ENCODE measurements at places on chromosomes 3 and 15.

DNA sequence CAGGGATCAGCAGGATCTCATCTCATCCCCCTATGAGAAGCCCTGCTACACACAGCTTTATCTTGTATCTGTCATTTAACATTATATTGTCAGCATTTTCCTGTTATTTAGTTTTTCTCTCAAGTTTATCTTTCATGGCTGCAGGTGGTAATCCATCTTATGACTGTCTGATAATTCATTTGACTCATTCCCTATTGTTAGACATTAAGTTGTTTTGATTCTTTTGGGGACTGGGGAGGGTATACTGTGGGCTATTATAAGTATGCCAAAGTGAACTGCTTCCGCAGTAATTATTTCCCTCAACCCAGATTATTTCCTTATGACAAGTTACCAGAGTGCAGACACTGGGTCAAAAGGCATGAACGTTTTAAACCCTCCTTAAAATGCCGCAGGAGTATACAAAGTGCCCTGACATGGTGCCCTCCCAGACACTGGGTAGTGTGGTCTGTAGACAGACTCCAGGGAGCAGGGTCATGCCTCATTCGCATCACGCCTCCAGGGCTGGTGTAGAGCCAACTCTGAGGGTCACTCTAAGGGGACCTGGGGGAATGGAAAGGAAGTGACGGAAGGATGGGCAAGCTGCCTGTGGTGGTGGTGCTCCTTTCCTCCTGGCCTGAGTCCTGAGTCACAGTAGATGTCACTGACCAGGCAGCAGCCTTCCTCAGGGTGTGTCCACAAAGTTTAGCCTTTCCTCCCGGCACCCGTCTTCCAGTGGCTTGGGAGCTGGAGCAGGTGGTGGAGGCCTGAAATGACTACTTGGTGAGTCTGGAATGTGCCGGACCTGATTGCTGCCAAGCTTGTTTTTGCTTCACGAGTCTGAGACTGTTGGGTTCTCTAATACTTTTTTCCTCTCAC lies 11.6 kb downstream of the GPR160 start:
- no peak for DNase-seq

DNA sequence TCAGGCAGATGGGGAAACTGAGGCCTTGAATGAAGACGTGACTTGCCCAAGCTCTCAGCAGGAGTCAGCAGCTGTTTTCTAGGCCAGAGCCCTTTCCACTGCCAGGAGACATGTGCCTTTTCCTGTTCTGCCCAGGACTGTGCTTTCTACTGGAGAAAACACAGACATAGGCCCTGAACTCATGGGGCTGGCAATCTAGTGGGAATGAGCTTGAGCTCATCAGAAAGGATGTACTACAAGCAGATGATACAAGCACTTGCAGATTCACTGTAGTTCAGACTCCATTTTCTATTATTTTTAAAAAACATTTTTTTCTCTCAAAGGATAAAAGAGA lies 14.4 kb downstream of the MASP1 start:
- DNase-seq = no peak

DNA sequence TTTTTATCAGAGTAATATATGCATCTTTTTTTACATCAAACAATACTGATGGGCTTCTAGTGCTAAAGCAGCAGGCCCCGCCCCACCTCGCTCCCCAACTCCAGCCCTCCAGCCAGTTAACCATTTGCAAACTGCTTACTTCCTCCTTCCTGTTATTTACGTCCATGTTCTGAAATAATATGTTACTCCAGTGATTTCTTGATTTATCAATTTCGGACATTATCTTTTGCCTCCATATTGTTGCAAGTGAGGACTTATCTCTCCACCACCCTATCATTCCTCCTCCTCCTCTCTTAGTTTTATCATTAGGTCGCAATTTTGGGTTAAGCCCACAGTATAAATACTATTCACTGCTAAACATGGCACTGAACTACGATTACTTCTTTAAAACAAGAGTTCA lies 39.5 kb downstream of the ZNF710 start:
- no peak for DNase-seq

GRCh38 chr3:129553719-129554118 lies 10.7 kb downstream of the H1-8 start:
- no peak for DNase-seq

- no peak for DNase-seq
Measured at GRCh38 chr3:15535732-15536131, 14.2 kb upstream of the COLQ start.

DNA sequence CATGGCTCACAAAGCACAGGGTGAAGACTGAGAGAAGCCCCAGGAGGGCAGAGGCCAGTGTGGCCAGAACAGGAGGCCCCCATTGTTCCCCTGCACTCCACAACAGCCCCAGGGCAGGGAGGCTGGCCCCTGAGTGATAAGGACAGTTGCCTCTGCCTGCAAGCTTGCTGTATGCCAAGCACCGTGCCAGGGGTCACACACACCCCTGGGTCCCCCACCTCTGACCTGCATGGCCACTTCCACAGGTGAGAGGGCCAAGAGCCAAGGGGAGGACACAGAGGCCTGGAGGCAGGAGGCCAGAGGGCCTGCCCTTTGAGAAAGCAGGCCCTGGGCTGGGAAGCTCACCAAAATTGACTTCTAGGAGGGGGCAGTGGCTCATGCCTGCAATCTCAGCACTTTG lies 23.7 kb downstream of the ATRIP start:
- no peak for DNase-seq

- no peak for DNase-seq
Measured at GRCh38 chr3:185764163-185764979, 60.5 kb downstream of the IGF2BP2 start.

GRCh38 chr3:64289622-64290021 lies 64.4 kb upstream of the PRICKLE2 start:
- DNase-seq = no peak

- peak; percentile 86 for DNase-seq
Measured at GRCh38 chr3:63937661-63938651, 25.8 kb upstream of the SCAANT1 start.

DNA sequence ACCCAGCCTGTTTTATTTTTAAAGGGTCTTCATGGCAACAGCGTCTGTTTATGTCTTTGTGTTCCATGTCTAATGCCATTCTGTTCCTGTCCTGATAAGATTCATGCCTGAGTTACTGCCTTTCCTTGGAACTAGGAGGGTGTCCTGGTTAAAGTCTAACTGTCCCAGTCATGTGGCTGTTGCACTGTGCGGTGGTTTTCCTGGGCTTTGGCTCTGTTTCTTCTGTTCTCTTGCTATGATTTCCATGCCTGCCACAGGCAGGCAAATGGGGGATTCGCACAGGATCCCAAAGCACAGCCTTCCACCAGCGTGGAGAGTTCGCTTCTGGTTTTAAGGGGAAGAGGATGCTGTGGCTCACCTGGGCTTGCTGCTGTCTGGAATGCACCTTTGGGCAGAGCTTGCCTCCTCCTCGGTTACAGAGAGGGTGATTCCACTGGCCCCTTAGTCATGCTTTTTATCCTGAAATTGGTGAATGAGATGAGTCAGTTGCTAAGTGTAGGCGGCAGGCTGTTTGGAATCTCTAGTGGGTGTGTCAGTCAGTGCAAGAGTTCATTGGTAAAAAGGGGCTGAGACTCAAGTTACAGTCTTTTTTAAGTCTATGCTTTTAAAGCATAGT lies 86.8 kb downstream of the CCK start:
- no peak for DNase-seq

GRCh38 chr15:58246041-58246440 lies 107.9 kb downstream of the AQP9 start:
- no peak for DNase-seq

- no peak for DNase-seq
Measured at GRCh38 chr15:96146726-96147125, 183.8 kb upstream of the NR2F2 start.

GRCh38 chr3:174101244-174101643 lies 703.7 kb downstream of the NLGN1 start:
- DNase-seq = no peak

DNA sequence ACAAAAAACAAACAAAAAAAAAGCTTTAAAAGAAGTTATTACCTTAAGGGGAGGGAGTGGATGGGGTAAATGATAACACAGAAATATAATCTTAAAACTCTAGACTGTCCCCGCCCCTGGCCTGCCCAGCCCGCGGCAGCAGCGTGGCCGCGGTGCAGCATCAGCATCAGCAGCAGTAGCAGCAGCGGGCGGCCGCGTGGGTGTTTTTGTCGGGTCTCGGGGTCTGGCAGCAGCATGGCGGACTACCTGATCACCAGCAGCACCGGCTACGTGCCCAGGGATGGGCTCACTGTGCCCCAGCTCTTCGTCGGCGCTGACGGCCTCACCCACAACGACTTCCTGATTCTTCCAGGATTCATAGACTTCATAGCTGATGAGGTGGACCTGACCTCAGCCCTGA lies 80.0 kb upstream of the ANKRD28 start:
- DNase-seq = no peak

- DNase-seq = no peak
Measured at GRCh38 chr15:97903971-97904572, 56.4 kb upstream of the ARRDC4 start.

GRCh38 chr3:34001990-34002389 lies 203.6 kb downstream of the PDCD6IP start:
- no peak for DNase-seq

GRCh38 chr3:120661106-120661905 lies 20.7 kb downstream of the HGD start:
- no peak for DNase-seq

- DNase-seq = no peak
Measured at GRCh38 chr3:153315781-153316180, 153.8 kb downstream of the RAP2B start.

DNA sequence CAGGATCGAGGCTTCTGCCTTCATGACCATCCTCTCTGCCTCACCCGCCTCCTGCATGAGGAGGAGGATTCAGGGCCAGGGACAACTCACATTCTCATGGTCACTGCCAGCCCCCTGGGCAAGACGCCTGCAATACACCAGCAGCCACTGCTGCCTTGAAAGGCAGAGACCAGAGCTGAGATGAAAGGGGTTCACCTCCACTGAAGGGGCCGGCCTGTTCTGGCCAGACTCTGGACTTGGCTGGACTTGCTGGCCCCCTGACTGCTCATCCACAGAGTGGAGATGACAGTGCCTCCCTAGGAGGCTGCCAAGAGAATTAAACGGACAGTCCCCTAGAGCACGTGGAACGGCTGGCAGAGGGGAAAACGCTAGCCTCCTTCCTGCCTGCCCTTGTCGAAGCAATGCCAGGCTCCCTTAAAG lies 35.2 kb downstream of the MGLL start:
- no peak for DNase-seq

- no peak for DNase-seq
Measured at GRCh38 chr15:50906954-50907600, 1.4 kb upstream of the AP4E1 start.

DNA sequence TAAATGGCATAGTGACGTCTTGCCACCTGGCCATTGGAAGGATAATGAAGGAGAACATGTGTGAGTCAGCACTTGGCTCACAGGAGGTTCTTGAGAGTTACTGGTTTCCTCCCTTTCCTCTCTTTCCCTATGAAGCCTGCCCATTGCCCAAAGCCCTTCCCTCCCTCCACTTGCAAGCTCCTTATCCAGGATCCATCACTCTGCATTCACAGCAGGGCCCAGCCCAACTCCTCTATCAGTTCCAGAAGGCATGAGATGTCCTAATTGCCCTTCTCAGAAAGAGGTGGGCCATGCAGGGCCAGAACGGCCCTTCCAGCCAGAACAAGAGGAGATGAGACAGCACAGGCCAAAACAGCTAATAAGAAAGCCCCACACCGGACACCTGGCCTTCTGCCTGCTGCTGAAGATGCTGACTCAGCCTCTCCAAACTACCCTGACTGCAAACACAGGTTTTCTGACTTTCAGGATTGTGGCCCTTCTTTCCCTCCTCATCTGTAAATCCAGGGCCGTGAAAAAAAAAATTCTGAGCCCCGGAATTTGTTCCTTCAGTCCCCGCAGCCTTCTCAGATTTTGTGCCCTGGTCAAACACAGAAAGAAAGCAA lies 29.7 kb downstream of the HAPLN3 start:
- no peak for DNase-seq

GRCh38 chr3:54486317-54486716 lies 364.0 kb downstream of the CACNA2D3 start:
- no peak for DNase-seq

Measured in SIG-M5 (cell line).